ENCODE measurements at places on chromosomes 11 and 22.

DNA sequence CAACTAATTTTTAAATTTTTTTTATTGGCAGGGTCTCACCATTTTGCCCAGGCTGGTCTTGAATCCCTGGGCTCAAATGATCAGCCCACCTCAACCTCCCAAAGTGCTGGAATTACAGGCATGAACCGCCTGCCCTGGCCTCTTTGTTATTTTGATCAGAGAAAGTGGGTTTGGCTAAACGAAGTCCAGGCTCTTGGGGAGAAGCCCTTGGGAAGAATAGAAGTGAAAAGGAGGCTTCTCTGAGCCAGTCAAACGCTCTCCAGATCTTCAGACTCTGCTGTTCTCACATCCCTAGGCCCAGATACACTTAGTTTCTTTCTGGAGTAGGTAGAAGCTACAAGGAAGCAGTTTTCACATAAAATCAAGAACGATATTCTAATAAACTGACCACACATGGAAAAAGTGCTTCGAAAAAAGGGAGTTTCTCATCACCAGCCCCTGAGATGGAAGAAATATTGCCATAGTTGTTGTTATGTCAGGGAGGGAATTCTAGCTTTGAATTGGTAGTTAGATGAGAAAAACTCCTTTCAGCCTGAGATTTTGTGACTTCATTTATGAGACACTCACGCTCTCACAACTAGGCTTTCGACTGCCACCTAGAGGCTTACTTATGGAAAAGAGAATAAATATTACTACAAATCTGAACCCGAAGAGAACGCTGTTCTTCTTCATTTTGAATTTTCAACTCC, 41.7 kb upstream of the AQP11 start:
- peak; percentile 77 for DNase-seq

GRCh38 chr11:119691020-119691666, 37.9 kb downstream of the NECTIN1 start:
- DNase-seq = peak; percentile 82

GRCh38 chr11:15780837-15781236, 575.5 kb downstream of the SOX6 start:
- DNase-seq = no peak

DNA sequence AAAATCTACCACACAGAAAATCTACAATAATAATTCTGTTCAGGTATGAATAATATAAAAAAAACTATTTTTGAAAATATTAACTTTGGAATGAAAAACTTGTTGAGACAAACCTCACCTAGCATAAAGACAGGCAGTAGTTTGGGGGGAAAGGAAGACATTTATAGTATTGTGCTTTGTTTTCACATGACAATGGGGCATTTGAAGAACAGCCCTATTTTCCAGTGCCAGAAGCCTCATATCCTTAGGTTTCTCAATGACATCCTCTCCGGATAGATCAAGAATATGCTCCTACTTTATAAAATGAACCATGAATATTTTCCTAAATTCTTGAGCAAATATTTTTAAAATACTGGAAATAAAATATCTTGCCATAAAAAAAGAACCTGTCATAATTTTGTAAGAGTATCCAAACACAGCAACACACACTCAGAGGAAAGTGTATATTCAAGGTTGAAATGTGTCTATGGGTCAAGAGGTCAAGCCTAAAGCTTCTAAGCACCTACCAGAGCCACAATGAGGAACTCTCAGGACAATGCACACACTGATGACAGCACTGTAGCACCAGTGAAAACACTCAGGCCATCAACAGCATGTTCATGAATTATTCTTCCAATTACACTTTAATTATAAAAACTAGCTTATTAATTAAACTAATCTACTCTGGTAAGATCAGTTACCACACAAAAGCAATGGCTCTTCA, 68.7 kb downstream of the MRTFA start:
- no peak for DNase-seq

DNA sequence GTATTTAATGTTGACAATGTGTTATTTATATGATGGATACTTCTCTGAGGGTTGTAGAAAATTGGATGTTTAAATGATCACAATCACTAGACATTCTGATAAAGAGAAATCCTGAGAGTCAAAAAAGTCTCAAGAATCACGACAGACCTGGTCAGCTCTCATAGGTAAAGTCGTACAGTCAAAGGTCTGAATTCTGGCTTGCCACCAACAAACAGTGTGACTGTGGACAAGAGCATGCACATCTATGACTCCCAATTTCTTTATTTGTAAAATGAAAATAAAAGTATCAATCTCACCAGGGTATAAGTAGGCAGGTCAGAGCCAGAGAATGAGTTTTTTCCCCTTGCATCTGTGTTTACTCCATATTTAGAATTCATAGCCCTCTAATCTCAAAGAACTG, 556.7 kb downstream of the FAM181B start:
- no peak for DNase-seq

- DNase-seq = no peak
Observed at GRCh38 chr22:31812977-31813605, 59.3 kb downstream of the DEPDC5 start.

GRCh38 chr22:22195265-22196017, 49.1 kb upstream of the VPREB1 start:
- DNase-seq = peak; percentile 93

DNA sequence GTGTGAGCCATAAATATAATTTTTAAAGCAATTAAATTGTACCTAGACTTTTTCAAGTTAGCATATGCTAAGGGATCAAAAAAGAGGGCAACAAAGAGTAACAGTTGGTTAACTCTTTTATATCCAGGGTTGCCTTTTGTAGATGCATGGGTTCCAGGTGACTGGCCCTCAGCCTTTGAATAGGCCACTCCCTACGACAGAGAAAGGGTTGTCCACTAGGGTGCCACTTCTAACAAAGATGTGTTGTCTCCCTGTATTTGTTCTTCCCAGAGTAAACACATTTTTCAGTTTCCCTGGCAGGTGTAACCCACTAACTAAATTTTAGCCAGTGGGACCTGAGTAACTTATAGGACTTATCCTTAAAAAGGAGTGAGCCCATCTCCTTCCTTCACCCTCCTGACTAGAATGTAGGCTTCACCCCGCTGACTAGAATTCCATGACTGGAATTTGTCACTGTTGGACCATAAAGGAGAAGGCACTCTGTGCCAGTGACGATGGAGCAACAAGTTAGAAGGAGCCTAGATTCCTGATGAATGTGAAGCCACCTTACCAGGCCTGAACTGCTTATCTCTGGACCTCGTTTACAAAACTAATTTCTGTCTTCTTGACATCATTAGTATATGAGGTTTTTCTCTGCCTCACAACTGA, 16.6 kb downstream of the TUG1 start:
- DNase-seq = no peak

DNA sequence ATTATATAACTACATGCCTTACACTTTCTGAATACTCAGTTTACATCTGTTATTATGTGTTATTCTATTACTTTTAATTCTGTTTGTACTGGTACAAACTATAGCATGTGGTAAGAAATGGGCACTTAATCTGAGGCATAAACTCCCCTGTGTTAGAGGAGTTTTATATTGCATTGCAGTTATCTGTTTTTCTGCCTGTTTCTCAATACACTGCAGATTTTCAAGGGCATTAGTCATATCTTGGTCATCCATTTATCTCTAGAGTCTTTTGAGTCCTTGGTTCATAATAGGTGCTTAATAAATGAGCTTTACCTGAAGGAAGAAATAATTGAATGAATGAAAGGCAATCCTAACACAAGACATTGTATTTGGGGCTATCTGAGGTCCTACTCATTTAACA, 182.9 kb upstream of the CTSC start:
- DNase-seq = no peak

- no peak for DNase-seq
Observed at GRCh38 chr22:38190581-38190980, 9.0 kb upstream of the PLA2G6 start.

- no peak for DNase-seq
Observed at GRCh38 chr11:8527939-8528338, 66.1 kb downstream of the STK33 start.

GRCh38 chr11:69962152-69962551, 116.0 kb upstream of the ANO1 start:
- no peak for DNase-seq

DNA sequence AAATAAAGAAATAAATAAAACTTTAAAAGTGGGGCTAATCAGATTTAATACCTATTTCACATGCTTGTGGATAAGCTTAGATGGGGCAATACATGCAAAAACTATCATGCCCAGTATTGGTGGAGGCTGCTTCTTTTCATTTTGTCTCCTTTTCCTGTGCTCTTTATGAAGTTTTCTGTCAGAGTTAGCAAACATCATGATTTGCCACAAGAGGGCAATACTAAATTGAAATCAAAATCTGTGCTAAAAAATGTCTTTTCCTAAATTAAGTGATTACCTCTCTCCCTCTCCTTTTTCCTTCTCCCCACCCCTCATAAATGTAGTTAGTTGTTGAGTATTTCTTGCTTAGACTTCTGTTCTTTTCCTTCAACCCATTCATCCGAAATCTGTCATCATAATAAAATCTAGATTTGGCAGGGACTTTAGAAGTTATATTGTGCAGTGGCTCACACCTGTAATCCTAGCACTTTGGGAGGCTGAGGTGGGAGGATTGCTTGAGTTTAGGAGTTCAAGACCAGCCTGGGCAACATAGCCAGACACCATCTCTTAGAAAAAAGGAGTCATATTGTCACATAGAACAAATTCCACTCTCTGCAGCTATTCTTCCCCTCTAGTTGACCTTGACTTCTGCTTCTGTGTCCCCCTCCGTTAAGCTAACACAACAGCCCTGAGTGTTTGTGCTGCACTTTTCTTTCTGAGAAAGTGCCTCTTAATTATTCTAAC, 4.7 kb upstream of the ARHGAP42 start:
- no peak for DNase-seq

DNA sequence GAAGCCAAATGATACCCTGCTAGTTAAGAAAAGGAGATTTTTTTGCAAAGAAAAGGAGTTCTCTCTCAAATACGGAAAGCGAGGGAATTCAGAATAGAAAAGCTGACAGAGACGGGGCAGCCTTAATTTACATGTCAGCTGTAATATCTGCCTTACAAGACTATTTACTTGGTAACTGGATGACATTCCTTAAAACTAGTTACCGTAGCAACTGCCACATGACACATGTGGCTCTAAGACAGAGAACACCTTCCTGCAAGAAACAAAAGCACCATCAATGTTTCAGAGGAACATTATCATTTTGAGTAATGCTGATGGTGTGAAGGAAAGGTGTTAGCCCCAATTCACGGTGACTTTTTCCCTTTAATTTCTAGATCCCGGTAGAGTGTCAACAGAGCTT, 222.1 kb downstream of the LRRC4C start:
- DNase-seq = no peak

DNA sequence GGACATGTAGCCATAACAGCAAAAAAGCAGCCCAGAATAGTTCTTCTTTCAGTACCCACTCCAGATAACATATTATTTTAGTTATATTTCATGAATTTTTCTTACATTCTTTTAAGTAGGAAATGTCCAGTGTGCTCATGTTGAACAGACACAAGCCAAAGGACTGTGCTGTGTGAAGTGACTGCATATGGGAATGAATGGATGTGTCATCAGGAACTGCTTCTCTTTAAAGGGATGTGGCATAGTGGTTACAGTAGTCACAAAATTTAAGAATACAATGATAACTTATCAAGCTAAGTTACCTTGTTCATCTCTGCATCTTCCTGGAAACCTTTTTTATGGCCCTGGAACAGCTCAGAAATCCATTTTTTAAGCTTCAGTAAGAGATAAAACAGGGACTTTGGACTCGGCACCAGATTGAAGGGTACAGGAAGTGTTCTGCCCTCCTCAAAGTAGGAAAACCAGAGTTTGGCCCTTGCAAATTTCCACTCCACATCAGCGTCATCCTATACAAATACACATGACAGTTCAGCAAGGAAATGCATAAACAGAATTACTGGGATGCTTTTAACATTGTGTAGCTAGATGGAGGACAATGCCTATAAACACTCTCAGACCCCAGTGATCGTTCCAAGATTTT, 112.8 kb downstream of the TRPC6 start:
- no peak for DNase-seq

DNA sequence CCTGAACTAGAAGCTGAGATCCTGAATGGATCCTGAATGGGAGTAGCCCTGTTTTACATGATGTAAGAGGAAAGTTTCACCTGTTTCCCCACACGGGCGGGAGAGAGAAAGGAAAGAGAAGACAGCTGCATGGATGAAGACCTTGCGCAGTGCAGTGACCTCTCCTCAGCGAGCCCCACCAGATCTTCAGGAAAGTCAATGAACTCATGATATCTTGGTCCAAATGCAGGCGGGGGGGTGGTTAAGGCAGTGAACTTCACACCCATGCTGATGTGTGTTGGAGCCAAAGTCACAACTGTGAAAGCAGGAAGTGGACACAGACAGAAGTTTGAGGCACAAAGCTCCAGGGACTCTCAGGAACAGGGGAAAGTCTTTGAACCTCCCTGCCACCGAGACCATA, 8.6 kb upstream of the FJX1 start:
- no peak for DNase-seq

- DNase-seq = no peak
Observed at GRCh38 chr11:86243396-86243795, 1.2 kb upstream of the EED start.

- DNase-seq = no peak
Observed at GRCh38 chr22:18978506-18978905, 42.4 kb upstream of the PRODH start.

DNA sequence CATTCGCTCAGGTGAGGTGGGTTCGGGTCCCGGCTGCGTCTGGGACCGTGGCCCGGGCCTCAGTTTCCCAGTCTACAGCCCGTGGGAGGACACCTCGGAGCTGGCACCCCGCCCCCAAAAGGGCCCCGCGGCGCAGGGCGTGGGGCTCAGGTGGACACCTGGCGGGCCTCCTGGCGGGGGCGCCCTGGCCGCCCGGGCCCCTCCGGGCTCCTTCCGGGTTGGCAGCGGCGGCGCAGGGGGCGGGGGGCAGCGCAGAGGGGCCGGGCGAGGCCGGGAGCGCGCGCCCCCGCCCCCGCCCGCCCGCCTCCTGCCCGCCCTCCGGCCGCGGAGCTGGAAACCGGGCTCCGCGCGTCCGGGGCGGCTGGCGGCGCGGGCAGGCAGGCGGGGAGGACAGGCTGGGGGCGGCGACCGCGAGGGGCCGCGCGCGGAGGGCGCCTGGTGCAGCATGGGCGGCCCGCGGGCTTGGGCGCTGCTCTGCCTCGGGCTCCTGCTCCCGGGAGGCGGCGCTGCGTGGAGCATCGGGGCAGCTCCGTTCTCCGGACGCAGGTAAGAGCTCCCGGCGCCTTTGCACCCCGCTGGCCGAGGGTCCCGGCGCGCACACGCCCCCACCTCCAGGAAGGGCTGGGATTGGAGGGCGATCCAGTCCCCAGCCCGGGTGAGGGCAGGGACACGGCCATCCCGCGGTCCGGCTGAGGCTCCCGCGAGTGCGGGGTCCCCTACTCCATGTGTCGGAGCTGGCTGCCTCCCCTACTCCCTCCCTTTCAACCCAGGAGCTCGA, at the start of gene EMID1:
Gene EMID1 (plus strand): TSS at position 303 of the 778 bp plus-strand sequence. CDS start 143 bp downstream, at position 446.
- DNase-seq = peak; percentile 70

DNA sequence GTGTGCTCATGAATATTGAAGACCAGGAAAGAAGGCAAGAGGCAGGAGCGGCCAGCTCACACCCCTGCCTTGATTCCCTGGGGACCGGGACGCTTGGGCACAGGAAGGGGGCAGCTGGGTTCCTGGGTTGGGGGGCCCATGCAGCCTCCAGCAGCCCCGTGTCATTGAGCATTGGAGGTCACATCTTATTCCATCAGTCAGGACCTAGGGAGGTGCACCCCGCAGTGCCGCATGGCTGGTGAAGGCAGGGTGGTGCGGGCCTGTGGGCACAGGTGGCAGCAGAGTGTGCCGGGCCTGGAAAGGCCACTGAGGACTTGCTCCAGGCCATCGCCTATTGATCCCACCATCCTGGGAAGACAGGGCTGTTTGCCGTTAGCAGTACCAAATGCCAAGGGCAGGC, 116.3 kb upstream of the NECTIN1 start:
- no peak for DNase-seq

All from activated CD4-positive, alpha-beta T cell treated with anti-CD3 and anti-CD28 coated beads, Interleukin-2, amount 10 ng/mL, durations not matched to agents 24 days and 14 days (primary cell).